ENCODE measurements at places on chromosomes 13 and 19.

DNA sequence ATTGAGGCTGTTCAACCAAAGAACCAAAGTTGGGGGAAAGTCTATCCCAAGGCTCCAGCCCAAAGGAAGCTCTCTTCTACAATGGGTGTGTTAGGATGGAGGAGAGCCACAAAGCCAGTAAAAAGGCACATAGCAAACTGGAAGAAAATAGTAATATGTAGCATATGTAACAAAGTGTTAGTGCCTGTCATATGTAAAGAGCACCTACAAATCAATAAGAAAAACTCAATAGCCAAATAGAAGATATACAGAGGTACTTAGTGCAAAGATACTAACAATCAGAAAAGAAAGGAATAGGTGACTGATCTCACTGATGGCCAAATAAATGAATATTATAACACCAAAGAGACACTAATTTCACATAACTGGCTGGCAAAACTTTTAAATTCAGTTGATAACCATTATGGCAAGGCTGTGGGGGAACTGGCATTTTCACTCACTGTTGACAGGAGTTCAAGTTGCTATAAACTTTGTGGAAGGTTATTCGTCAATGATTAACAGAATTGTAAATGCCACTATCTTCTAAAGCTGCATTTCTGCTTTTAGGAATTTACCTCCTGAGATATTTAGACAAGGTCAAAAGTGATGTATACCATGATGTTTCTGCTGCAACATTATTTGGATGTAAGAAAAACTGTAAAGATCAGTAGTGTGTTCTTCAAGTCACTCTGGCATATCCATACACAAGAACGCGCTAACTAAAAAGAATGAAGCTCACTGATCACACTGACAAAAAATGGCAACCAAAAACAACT lies 110.8 kb downstream of the GNG7 start:
- no peak for DNase-seq

DNA sequence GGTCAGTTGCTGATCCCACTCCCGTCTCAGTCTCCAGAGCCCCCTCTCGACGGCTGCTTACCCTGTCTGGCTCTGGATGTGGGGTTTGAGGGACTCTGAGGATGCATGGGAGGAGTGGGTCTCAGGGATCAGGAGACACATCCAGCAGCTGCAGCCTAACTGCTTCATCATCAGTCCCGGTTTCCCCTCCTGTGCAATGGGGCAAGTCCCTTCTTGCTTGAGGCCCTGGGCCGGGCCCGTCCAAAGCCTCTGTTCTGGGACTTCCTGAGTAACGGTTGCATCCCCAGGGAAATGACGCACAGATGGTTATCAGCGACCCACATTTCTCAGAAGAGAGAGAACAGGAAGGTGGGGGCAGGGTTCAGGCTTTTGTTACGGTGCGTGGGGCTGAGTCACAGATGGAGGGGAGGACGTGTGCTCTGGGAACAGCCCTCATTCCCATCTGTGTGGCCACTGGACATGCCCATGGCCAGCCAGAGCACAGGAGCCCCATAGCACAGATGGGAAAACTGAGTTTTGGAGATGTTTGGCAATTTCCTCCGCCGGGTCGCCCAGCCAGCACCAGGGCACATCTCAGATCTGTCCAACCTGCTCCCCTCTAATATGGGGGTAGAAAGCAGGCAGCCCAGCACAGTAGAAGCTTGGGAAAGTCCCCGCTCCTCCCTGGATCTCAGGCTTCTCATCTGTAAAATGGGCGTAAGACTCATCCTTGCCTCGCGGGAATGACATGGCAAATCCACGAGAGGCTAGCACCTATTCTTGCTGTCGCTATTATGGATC lies 19.3 kb downstream of the GNA15 start:
- peak; percentile 67 for DNase-seq

DNA sequence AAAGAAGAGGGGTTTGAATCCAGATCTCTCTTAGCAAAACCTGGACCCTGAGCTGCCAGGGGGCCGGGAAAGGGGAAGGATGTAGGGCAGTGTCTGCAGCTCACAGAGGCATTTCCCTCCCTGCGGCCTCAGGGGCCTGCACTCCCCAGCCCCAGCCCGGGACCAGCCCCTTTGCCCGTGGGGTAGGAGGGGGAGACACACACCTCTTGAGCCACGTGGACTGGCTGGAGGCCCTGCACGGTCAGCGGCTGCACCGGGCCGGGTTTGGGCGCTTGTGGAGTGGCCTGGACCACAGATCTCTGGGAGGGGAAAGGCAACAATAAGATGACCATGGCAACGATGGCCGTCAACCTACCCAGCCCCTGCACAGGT lies 26.9 kb downstream of the RFX1 start:
- no peak for DNase-seq

DNA sequence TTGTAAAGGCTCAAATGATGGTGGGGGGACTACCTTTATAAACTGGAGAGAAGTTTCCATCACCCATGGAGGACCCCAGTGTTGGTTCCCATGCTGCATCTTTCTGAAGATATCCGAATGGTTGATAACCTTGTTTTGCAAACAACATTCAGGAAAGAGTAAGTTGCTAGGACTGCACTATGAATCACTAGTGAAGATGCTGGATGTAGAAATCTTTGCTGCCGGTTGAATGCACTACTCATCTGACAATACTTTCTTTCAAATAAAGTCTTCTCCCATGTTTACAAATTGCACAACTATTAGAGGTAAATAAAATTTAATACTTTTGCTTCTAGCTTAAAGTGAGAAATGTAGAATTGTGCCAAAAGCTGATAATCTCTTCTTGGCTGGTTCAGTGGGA lies 198.4 kb upstream of the SLITRK6 start:
- DNase-seq: no peak

DNA sequence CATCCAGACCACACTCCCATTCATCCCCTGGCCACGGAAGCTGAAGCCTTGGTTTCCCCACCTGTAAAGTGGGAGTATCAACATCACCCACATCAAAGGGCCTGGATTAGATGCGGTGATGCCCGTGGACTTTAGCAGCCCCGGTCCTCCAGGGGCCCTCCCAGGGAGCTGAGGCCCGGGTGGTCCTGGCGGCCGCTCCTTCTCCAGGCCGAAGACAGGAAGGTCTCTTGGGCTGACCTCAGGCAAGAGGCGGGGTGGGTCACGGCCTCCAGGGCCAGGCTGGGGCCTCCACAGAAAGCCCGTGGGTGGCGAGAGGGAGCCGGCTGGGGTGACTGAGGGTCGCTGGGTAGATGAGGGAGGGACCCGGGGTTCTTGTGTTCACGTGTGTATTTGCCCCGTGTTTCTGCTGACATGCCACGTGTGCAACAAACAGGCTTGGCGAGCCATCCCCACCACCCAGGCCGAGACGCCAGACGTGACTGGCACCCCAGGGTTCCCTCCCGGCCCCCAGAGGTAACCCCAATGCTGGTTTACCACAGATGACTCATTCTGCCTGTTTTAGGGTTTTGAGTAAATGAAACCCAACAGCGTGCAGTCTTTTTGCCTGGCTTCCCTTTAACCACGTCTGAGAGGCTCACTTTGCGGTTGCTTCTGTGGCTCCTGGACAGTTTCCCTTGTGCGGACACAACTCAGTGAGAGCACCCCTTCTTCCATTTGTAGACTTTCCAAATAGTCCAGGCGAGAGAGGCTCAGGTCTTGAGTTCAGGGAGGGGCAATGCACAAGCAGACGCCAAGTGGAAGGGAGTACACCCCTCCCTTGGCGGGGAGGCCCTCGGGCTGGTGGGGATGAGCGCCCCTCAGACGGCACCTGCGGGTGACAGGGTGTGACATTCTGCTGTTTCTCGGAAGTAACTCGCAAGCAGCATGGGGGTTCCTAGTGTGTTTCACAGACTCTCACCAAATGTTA lies 42.9 kb downstream of the C13orf46 start:
- peak; percentile 24 for DNase-seq

DNA sequence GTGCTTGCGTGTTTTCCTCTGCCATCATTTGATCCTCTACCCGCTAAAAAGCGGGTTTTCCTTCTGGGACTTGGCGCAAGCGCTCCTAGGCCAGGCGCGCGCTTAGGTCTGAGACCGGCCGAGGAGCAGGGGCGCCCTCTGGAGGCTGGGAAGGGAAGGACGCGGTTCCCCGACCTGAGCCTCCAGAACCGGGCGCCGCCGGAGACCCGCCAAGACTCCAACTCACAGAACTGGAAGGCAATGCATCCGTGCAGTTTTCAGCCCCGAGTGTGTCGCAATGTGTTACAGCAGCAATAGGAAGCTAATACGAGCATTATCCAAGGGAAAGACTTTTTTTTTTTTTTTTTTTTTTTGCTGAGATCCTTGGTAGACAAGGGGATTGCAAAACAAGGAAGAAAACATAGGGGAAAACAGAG lies 190.9 kb downstream of the COL4A1 start:
- DNase-seq: peak; percentile 51

DNA sequence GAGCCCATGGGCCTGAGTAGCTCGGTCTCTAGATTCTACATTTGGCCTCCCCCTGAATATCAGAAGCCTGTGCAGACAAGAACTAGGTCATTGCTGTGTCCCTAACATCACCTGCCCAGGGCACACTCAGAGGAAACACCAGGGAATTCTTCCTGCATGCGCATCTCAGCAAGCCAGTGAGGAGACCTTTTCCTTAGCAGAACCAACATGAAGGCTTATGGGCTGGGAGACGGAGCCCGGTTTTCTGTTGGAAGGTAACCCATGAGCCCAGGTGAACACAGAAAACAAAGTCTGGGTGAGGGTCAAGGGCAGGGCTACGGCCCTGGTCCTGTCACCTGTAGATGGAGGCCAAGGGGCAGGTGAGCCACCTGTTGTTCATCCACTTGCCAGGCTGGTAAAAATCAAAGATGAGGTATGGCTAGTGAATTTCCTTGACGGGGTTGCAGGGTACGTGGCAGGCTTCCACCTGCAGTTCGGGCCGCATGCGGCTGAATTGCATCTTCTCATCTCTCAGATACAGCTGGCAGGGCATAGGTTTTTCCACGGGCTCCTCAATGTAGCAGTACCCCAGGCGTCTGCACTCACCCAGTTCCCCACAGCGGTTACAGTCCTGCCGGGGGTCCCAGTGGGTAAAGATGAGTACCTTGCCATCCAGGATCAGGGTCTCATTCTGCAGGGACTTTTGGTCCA lies 3.6 kb upstream of the FAM187B start:
- no peak for DNase-seq

DNA sequence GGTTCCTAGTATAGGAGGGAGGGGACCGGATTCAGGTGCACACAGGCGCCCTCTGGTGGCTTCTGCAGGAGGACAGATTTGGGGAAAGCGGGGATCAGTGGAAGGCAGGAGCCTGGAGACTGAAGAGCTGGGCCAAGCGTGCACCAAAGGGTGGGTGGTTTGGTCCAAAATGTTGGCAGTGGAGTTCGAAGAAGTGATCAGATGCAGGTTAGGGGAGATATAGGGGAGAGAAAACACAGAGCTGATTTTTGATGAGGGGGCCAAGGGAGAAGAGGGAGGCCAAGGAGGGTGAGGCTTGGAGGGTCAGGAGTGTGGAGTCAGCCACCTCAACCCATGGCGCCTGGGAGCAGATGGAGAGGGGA lies 6.8 kb upstream of the CARM1 start:
- peak; percentile 85 for DNase-seq

GRCh38 chr13:102055090-102055779 lies 346.6 kb downstream of the FGF14 start:
- DNase-seq: no peak

DNA sequence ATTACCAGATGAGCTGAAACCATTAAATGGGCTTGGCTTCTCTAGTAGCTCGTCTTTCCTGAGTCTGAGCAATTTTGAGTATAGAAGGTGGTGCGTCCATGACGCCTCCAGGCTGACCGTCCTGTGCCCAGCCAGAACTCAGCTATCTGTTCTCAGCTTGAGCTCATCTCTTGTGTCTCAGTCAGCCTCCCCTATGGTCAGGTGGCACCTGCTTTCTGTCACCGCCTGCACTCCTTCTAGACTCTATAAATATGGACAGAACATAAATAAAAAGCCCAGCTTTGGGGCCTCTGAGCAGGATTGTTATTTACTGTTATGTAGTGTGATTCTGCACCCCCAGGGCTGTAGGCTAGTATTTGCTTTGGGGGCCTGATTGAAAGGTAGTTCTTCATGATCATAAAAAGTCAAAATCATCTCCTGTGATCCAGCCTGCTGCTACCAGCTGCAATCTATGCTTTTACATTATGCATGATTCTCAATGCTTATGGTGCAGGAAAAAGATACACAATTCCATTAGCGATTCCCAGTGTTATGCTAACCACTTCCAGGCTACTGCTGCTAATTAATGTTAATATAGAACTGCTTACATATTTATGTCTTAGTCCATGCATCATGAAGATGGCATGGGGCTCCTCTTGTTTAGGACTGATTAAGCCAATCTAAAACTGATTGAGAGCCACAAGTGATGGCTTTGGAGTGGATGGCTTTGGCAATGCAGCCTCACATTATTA lies 72.5 kb upstream of the TMTC4 start:
- no peak for DNase-seq

GRCh38 chr19:17415121-17415520 lies 4.7 kb upstream of the MVB12A start:
- no peak for DNase-seq

DNA sequence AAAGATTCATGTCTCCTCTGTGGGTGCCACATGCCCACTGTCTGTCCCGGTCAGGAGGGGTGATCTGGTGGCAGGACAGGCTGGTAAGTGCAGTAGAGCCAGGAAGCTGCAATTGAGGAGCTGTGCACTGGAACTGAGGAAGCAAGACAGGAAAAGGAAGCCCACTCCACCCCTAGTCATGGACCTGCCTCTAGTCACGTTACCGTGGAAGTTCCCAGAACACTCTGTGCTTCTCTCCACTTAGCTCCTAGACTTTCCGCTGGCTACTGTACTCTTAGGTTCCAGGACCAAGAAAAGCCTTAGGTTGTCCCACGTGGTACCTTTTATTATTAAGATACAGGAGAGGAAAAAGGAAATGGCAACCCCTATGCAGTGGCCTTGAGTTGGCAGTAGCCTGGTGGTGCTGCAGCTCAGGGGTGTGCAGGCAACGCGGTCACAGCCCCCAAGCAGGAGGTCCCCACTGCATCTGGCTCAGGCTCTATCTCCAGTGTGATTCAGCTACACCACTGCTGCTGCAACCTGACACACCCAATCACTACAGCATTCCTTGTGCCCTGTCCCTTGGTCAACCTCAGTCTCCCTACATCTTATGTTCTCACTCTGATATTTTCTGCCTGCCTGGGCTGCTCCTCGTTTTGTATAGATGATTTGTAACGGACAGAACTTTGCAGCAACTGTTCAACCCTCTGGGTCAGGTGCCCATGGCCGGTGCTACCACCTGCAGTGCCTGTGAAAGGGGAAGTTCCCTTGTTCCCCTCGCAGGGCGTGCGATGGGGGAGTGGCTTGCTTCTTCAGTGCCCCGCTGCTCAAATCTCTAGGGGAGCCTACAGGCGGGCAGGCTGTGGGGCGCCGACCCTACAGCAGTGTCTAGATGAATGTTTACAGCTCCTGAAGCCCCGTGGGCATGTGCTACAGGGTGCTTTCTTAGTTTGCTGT lies 24.4 kb upstream of the GPR12 start:
- DNase-seq: no peak

DNA sequence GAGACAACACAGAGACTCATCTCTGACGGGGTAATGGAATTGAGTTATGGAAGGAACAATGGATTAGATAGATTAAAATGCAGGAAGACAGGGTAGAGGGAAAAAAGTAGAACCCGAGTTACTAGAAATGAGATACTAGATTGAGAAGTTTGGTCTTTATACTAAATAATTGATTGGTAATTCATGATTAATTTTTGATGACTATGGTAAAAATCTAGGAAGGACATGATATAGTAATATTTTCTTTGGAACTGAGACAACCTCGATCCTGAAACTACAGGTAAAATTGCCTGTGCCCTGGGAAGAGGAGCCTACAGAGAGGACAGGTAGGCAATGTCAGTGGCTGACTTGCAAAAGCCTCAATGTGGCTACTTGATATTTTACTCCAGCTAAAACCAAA lies 188.4 kb upstream of the GPC6 start:
- DNase-seq: no peak
